ENCODE measurements at places on chromosomes 1 and 21. TPM values are rescaled to one million over a fixed set of nuclear protein-coding genes. Genes with fewer than 3 reads are reported as not detected.

The FOXO6 gene
- 1.6 TPM for total RNA-seq

The NES gene
- total RNA-seq = 36.0 TPM

- peak; percentile 68 for DNase-seq
Observed at GRCh38 chr1:6011161-6011945, 19.1 kb upstream of the NPHP4 start.

DNA sequence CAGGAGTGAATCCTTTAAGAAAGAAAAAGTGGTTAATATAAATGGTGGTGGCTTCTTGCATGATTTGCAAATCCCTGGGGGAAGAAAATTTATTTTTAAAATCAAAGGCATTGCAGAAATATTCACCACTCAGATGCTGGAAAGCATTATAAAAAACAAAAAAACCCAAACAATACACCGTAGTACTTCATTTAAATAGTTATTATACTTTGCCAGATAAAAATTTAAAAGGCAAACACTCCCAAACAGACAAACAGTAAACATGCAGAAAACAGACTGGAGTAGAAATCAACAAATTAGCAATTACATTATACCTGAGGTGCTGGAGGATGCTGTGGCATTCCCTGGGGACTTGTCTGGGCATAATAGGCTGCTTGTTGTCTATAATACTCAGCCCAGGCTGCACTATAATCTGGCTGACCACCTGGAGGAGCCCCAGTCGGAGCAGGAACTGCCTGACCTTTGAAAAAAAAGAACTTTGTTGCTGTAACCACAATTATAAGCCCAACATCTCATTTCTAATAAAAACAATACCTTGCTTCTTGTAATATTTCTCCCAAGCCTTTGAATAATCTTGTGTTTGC, 29.9 kb downstream of the FUBP1 start:
- no peak for DNase-seq

- DNase-seq = no peak
Observed at GRCh38 chr1:203746281-203746680, 18.7 kb upstream of the LAX1 start.

GRCh38 chr1:48028218-48029069, 31.3 kb upstream of the TRABD2B start:
- no peak for DNase-seq

GRCh38 chr1:115680730-115681111, 39.0 kb downstream of the VANGL1 start:
- no peak for DNase-seq

DNA sequence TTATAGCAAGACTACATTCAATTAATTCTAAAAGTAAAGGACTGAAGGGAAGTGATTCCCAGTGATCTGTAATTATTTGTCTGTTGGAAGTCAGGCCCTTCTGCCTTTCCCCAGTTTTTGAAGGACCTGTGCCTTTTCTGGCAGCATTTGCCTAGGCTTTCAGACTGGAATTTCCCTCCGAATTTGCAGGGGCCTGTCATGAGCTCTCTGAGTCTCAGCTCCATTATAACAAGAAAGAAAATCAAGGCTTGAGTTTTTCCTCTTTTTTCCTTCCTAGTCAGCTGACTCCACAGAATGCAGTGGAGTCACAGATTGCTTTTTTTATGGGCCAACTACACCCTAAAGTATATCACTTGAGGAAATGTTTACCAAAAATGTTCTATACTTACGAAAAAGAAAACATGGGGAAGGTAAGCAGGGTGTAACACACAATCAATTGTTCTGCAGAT, 1.1 kb downstream of the NR5A2 start:
- no peak for DNase-seq

GRCh38 chr1:24216276-24217074, 29.4 kb upstream of the IFNLR1 start:
- no peak for DNase-seq

GRCh38 chr1:20198918-20199317, 12.6 kb upstream of the PLA2G2C start:
- no peak for DNase-seq

- DNase-seq = peak; percentile 97
Observed at GRCh38 chr1:204516180-204516879, at the start of gene MDM4. Gene MDM4 (plus strand): TSS chr1:204516406. CDS start chr1:204525519, 9,113 bp downstream.
